Left lung (tissue), 14 donors: ENCODE measurements at places on chromosomes 12 and 14. TPM values are rescaled to one million over a fixed set of nuclear protein-coding genes. Genes with fewer than 3 reads are reported as not detected.
A peak's percentile ranks its signal among the peaks of the same experiment; 100 is the strongest.

- DNase-seq = no peak
- H3K27ac ChIP-seq = no peak overlapping the region
- H3K27me3 ChIP-seq = peaks cover 32% of the 10 kb centered on the region
- peaks cover 17% of the 10 kb centered on the region for H3K4me1 ChIP-seq
Observed at GRCh38 chr12:2693244-2693860, 101.4 kb upstream of the FKBP4 start.

DNA sequence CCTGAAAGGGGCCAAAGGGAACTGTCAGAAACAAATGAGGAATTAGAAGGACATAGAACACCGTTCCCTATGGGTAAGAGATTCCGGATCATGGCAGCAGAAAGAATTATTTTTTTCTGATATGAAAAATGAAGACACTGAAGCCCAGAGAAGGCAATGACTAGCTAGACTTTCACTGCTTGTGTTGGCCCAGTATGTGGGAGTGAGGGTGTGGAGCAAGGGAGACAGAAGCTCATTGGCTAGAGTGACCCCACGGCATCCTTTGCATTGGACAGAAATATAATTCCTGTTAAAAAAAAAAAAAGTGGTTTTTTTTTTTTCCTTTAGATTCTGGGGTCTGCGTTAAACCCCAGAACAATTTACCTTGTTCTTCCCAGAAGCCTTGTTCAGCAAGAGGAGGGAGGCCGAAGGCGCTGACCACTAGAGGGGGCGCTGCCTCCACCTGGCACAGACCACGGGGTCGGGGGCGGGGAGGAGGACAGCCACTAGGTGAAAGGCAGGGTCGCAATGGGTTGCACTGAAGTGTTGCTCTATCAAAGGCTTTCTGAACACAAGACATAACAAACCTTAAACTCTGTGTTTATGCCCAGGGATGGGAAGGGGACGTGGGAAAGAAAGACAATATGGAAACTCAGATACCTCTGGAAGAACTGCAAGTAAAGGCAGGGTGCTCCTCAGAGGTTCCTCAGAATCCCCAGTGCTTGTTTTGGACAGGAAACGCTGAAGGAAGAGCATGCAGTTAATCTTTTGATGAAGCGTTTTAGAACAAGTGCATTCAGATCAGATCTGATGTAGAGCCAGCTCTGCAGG, 156.8 kb downstream of the KCNA5 start:
- no peaks in the 10 kb centered on the region for H3K27me3 ChIP-seq
- no peak for DNase-seq
- no peak overlapping the region for H3K4me3 ChIP-seq
- H3K27ac ChIP-seq = no peak overlapping the region

GRCh38 chr12:33248364-33248763, 191.3 kb downstream of the SYT10 start:
- no peaks in the 10 kb centered on the region for H3K36me3 ChIP-seq
- no peak for DNase-seq
- H3K27me3 ChIP-seq = no peaks in the 10 kb centered on the region
- H3K4me1 ChIP-seq = no peaks in the 10 kb centered on the region
- H3K4me3 ChIP-seq = no peak overlapping the region
- H3K27ac ChIP-seq = no peak overlapping the region

DNA sequence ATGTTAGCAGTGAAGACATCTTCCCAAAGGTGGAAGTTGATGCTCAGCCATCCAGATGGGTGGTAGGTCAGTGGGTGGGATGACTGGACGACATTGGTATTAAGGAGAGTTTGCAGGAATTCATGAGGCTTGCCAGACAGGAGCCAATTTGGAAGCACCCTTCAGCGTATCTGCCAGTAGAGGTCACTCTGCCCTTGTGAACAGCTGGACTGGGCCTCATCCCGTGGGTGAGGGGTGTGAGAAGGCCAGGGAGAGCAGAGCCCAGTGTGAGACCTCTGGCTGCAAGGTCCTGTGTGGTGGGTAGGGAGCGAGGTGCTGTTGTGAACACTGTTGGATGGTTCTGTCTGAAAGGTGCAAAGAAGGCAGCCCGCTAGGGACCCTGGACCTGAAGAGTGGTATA, 37.7 kb downstream of the SLC5A8 start:
- no peaks in the 10 kb centered on the region for H3K27me3 ChIP-seq
- H3K27ac ChIP-seq = no peak overlapping the region
- no peak for DNase-seq
- H3K4me3 ChIP-seq = no peak overlapping the region
- H3K4me1 ChIP-seq = no peaks in the 10 kb centered on the region

GRCh38 chr14:51248016-51248987, 8.3 kb downstream of the TMX1 start:
- DNase-seq = no peak
- H3K4me3 ChIP-seq = no peak overlapping the region
- H3K27ac ChIP-seq = no peak overlapping the region
- H3K36me3 ChIP-seq = no peaks in the 10 kb centered on the region

GRCh38 chr14:102211240-102211639, 71.5 kb downstream of the WDR20 start:
- H3K4me1 ChIP-seq = peaks cover 10% of the 10 kb centered on the region
- H3K27me3 ChIP-seq = no peaks in the 10 kb centered on the region
- H3K27ac ChIP-seq = no peak overlapping the region
- DNase-seq = no peak
- H3K36me3 ChIP-seq = no peaks in the 10 kb centered on the region
- no peak overlapping the region for H3K4me3 ChIP-seq

GRCh38 chr12:108611884-108612415, 14.1 kb upstream of the TMEM119 start:
- H3K4me3 ChIP-seq = no peak overlapping the region
- no peak overlapping the region for H3K27ac ChIP-seq
- DNase-seq = no peak
- no peaks in the 10 kb centered on the region for H3K36me3 ChIP-seq

DNA sequence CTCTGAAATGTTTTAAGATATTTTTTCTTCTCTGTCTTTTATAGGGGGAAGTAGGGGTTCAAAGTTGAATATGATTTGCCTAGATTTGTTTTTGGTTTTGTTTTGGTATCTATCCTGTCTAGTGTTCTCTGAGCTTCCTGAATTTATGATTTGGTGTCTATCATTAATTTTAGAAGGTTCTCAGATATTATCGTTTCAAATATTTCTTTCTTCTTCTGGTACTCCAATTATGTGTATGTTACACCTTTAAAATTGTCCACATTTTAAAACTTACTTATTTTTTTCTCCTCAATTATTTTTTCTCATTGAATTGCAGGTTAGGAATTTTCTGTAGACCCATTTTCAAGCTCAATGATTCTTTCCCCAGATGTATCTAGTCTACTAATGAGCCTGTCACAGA, 13.8 kb upstream of the DCN start:
- no peak overlapping the region for H3K27ac ChIP-seq
- DNase-seq = no peak
- H3K36me3 ChIP-seq = no peaks in the 10 kb centered on the region
- H3K4me3 ChIP-seq = no peak overlapping the region
- H3K27me3 ChIP-seq = no peaks in the 10 kb centered on the region
- peaks cover 3% of the 10 kb centered on the region for H3K4me1 ChIP-seq

- DNase-seq = no peak
- peaks cover 6% of the 10 kb centered on the region for H3K4me1 ChIP-seq
- H3K27ac ChIP-seq = no peak overlapping the region
- H3K4me3 ChIP-seq = no peak overlapping the region
- H3K27me3 ChIP-seq = no peaks in the 10 kb centered on the region
- H3K36me3 ChIP-seq = no peaks in the 10 kb centered on the region
Observed at GRCh38 chr12:46377678-46378077, 5.1 kb upstream of the SLC38A2 start.

DNA sequence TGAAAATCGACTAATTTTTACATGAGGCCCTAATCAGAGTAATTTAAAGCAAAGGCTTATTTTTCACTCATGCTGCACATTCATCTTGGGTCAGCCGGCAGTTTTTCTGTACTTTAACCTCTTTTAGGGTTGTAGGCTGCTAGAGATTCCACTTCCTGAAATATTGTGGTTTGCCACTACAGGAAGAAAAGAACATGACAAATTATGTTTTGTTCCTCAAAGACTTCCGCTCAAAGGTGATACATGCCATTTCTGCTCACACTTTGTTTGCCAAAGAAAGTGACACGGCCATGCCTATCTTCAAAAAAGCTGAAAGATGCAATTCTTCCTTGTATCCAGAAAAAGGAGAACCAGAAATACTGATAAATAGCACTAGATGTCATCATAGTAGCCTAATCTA, 183.4 kb upstream of the PPFIA2 start:
- H3K27ac ChIP-seq = peak overlapping the region; percentile 39
- no peaks in the 10 kb centered on the region for H3K27me3 ChIP-seq

GRCh38 chr14:77403768-77404167, 19.6 kb downstream of the NOXRED1 start:
- no peak for DNase-seq
- no peaks in the 10 kb centered on the region for H3K36me3 ChIP-seq
- H3K4me1 ChIP-seq = no peaks in the 10 kb centered on the region
- no peak overlapping the region for H3K27ac ChIP-seq
- H3K27me3 ChIP-seq = no peaks in the 10 kb centered on the region

GRCh38 chr12:75970310-75970709, 61.3 kb downstream of the PHLDA1 start:
- H3K27me3 ChIP-seq = no peaks in the 10 kb centered on the region
- H3K4me1 ChIP-seq = peaks cover 32% of the 10 kb centered on the region
- no peak overlapping the region for H3K4me3 ChIP-seq

DNA sequence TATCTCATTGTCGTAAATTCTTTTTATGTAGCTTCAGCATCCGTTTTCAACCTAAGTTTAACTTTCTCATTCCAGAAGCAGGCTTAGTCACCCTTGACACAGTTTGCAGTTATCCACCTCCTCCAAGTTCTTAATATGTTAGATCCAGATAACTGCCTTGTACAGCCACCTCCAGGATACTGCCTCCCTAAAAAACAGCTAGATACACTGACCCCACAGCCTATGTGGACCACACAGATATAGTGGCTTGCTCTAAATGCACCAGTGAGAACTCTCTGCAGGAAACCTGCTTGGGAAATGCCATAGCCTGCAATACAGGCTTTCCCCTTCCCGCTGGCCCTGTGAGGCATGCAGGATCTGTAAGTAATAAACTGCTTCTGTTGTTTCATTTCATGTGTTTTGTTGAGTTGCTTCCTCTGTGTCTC, 11.1 kb upstream of the RTL1 start:
- no peaks in the 10 kb centered on the region for H3K36me3 ChIP-seq
- H3K4me1 ChIP-seq = no peaks in the 10 kb centered on the region
- no peak overlapping the region for H3K27ac ChIP-seq
- no peaks in the 10 kb centered on the region for H3K27me3 ChIP-seq

- no peaks in the 10 kb centered on the region for H3K4me1 ChIP-seq
- no peak for DNase-seq
- H3K27ac ChIP-seq = no peak overlapping the region
- H3K27me3 ChIP-seq = no peaks in the 10 kb centered on the region
- peak overlapping the region; percentile 31 for H3K4me3 ChIP-seq
- H3K36me3 ChIP-seq = no peaks in the 10 kb centered on the region
Observed at GRCh38 chr12:68237078-68237477, 11.5 kb upstream of the IL26 start.

- DNase-seq = peak; percentile 70
- H3K4me3 ChIP-seq = no peak overlapping the region
- no peaks in the 10 kb centered on the region for H3K27me3 ChIP-seq
- peak overlapping the region; percentile 61 for H3K27ac ChIP-seq
- H3K36me3 ChIP-seq = no peaks in the 10 kb centered on the region
- H3K4me1 ChIP-seq = peaks cover 10% of the 10 kb centered on the region
Observed at GRCh38 chr12:68245180-68246021, 8.0 kb downstream of the IL22 start.

GRCh38 chr12:49415521-49415970, 48.3 kb downstream of the SPATS2 start:
- no peak for DNase-seq
- no peak overlapping the region for H3K4me3 ChIP-seq
- no peaks in the 10 kb centered on the region for H3K36me3 ChIP-seq
- no peaks in the 10 kb centered on the region for H3K27me3 ChIP-seq

DNA sequence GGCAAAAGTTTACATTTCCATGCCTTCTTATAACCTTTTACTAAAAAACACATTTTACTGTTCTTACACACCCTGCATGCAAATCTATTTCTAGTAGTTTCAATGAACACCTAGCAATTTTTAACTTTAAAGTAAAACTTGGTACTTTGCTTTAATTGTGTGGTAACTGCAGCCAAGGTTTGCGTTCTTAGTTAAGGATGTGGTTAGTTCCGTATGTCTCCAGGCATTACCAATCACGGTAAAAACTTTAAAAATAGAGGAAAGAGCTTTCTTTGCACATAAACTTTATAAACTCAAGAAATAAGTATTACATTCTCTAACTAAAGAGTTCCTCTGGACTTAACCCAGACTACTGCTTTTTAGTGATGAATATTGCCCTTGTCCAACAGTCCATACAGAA, 795.2 kb downstream of the SLC16A7 start:
- no peak overlapping the region for H3K4me3 ChIP-seq
- H3K27ac ChIP-seq = no peak overlapping the region
- DNase-seq = no peak
- no peaks in the 10 kb centered on the region for H3K36me3 ChIP-seq
- no peaks in the 10 kb centered on the region for H3K4me1 ChIP-seq

DNA sequence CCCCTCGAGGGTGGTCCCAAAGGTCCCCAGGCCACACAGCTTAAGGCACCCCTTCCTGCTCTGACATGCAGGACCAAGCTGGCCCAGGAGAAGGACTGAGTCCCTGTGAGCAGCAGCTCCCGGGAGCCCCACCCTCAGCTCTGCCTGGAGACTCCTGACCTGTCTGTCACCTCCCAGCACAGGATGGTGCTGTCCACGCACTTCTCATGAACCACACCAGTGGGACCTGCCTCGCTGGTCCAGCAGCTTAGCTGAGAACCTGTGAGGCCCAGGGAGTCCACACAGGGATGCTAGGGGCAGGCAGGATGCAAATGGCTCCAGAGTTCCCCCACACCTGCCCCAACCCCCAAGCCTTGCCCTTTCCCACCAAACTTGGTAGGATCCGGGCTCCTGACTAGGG, 27.7 kb downstream of the CCDC85C start:
- no peak for DNase-seq
- no peak overlapping the region for H3K4me3 ChIP-seq
- peaks cover 36% of the 10 kb centered on the region for H3K4me1 ChIP-seq
- no peaks in the 10 kb centered on the region for H3K27me3 ChIP-seq

DNA sequence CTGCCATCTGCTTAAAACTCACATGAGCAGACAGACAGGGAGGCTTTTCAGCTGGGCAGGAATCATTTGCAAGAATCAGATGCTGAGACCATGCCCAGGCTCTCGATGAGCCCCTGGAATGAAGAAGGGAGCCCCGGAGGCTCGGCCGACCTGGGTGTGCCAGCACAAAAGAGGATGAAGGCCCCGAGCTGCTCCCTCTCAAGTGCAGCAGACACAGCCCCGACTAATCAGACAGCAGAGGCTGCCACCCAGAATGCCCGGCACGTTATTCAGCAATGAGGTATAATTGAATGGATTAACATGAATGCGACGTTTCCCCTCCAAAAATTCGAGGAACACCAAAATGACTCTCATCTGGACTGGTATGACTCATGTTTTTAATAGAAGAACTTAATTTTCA, 58.9 kb downstream of the BCL11B start:
- peaks cover 16% of the 10 kb centered on the region for H3K27me3 ChIP-seq
- H3K4me3 ChIP-seq = no peak overlapping the region
- no peaks in the 10 kb centered on the region for H3K36me3 ChIP-seq
- peak; percentile 47 for DNase-seq
- no peaks in the 10 kb centered on the region for H3K4me1 ChIP-seq
- no peak overlapping the region for H3K27ac ChIP-seq

RTN1 gene
- total RNA-seq = 3.6 TPM

CAPZA3 gene
- not detected for total RNA-seq

RHOF gene
- 37.6 TPM for total RNA-seq

CABP1 gene
- 0.38 TPM for total RNA-seq

TCTN2 gene
- 11.0 TPM for total RNA-seq

PPP4R3A gene
- 68.8 TPM for total RNA-seq

B4GALNT1 gene
- 2.0 TPM for total RNA-seq

SLC5A8 gene
- 1.0 TPM for total RNA-seq

PZP gene
- 1.4 TPM for total RNA-seq

RBP5 gene
- 2.3 TPM for total RNA-seq

ASPG gene
- 1.4 TPM for total RNA-seq

SRRM4 gene
- total RNA-seq = 0.05 TPM

CRACR2A gene
- 6.5 TPM for total RNA-seq
